ENCODE measurements at places on chromosomes 11 and 22. TPM values are rescaled to one million over a fixed set of nuclear protein-coding genes. Genes with fewer than 3 reads are reported as not detected.
A peak's percentile ranks its signal among the peaks of the same experiment; 100 is the strongest.

- H3K4me1 ChIP-seq = peaks cover 8% of the 10 kb centered on the region
- DNase-seq = no peak
- no peaks in the 10 kb centered on the region for H3K36me3 ChIP-seq
- no peak overlapping the region for H3K27ac ChIP-seq
These were observed 79.5 kb upstream of the ZBED5 start for GRCh38 chr11:10937385-10937771.

Gene OR8B4
- not detected for total RNA-seq

GRCh38 chr11:78223320-78223954 is 34.7 kb downstream of the USP35 start:
- no peaks in the 10 kb centered on the region for H3K27me3 ChIP-seq
- H3K4me3 ChIP-seq = no peak overlapping the region
- no peak overlapping the region for H3K27ac ChIP-seq
- DNase-seq = no peak
- peaks cover 15% of the 10 kb centered on the region for H3K4me1 ChIP-seq
- no peaks in the 10 kb centered on the region for H3K36me3 ChIP-seq

- no peaks in the 10 kb centered on the region for H3K36me3 ChIP-seq
- no peak overlapping the region for H3K4me3 ChIP-seq
- H3K27me3 ChIP-seq = peaks cover 11% of the 10 kb centered on the region
- H3K27ac ChIP-seq = no peak overlapping the region
These were observed 2.9 kb upstream of the SGSM1 start for GRCh38 chr22:24803064-24803542.

Gene CRYBA4
- total RNA-seq = not detected

DNA sequence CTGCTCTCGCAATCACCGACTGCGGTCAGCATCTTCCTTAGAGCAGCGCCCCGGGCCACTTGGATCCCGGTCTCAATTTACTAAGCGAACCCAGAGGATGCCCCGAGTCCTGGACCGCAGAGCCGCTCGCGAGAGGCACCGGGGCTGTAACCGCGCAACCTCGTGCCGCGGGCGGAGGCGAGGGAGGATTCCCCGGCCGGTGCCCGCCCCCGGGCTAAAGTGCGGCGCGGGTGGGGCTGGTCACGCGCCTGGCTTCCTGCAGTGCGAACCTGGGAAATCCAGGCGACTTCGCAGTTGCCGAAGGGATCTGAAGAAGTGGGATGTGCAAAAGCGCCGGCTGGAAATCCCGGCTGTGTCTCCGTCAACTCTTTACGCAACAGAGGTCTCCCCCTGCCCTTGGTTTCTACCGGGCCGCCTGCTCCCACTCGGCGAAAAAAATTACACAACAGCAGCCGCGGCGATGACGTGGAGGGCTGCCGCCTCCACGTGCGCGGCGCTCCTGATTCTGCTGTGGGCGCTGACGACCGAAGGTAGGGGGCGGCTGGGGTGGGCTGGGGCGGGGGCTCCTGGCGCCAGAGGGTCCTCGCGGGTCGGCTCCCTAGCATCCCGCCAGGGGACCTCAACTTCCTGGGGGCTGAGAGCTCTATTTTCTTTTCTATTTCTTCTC is at the start of gene NCR3LG1:
Gene NCR3LG1, plus strand, starts transcription at position 291 of the 667 bp plus-strand sequence. Its CDS starts 170 bp downstream, at position 461.
- peak; percentile 80 for DNase-seq
- no peaks in the 10 kb centered on the region for H3K36me3 ChIP-seq
- peaks cover 28% of the 10 kb centered on the region for H3K4me1 ChIP-seq

DNA sequence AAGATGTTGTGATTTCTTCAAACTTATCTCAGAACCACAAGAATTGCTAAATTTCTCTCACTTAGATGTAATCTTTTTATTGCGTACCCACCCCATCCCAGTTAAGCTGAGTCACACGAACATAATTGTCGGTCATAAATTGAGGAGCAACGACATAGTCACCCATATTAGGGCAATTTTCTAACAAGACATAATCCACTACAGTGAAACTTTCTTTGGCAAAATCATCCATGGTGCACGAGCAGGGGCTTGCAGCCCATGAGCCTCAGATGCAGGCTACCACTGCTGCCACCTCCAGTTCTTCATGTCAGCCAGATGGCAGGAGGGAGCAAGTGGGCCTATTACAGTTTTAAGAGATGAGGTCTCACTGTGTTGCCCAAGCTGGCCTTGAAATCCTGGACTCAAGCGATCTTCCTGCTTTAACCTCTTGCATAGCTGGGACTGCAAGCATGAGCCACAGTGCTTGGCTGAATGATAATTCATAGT is 70.3 kb upstream of the GRK2 start:
- no peak overlapping the region for H3K4me3 ChIP-seq
- H3K27me3 ChIP-seq = no peaks in the 10 kb centered on the region
- DNase-seq = no peak
- no peak overlapping the region for H3K27ac ChIP-seq
- H3K36me3 ChIP-seq = no peaks in the 10 kb centered on the region

DNA sequence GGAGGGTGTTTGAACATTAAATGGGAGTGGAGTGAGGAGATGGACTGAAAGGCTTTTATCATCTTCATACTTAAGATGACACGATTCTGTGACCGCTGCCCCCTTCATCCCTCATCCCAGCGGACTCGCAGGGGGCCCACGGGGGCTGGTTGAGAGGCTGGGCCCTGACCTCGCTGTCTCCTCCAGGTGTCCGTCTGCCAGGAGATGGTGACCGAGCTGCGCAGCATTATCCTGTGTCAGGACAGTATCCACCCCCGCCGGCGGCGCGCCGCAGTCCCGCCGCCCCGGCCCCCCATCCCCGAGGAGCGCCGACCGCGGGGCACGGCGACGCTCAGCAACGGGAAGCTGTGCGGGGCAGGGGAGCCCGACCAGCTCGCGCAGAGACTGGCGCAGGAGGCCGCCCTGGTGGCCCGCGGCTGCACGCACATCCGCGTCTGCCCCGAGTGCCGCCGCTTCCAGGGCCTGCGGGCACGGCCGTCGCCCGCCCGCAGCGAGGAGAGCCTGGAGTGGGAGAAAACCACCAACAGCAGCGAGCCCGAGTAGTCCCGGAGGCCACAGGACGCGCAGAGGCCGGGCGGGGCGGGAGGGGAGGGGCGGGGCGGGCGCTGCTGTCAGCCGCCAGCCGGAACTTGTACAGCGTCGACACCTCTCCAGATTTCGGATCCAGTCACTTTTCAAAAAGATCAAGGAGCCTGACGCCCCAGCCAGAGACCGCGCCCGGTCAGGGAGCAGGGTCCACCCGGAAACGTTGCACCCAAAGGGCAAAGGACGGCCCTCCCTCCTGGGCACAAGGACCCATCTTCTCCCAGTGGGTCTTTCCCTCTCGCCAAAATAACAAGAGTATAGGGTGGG is 38.0 kb upstream of the TBCEL start:
- DNase-seq = peak; percentile 48
- peak overlapping the region; percentile 74 for H3K27ac ChIP-seq
- H3K4me3 ChIP-seq = peak overlapping the region; percentile 84

GRCh38 chr11:9681583-9682372 is 17.9 kb downstream of the SWAP70 start:
- no peaks in the 10 kb centered on the region for H3K4me1 ChIP-seq
- no peaks in the 10 kb centered on the region for H3K36me3 ChIP-seq
- no peak overlapping the region for H3K27ac ChIP-seq
- no peak for DNase-seq
- H3K27me3 ChIP-seq = no peaks in the 10 kb centered on the region

Gene CLDN5
- total RNA-seq = not detected

Gene NPAS4
- not detected for total RNA-seq

Gene TNNI2
- total RNA-seq = not detected

- H3K4me3 ChIP-seq = no peak overlapping the region
- peaks cover 4% of the 10 kb centered on the region for H3K27me3 ChIP-seq
- no peaks in the 10 kb centered on the region for H3K36me3 ChIP-seq
- no peak overlapping the region for H3K27ac ChIP-seq
- H3K4me1 ChIP-seq = no peaks in the 10 kb centered on the region
These were observed 154.2 kb downstream of the MPPED1 start for GRCh38 chr22:43566021-43566420.

DNA sequence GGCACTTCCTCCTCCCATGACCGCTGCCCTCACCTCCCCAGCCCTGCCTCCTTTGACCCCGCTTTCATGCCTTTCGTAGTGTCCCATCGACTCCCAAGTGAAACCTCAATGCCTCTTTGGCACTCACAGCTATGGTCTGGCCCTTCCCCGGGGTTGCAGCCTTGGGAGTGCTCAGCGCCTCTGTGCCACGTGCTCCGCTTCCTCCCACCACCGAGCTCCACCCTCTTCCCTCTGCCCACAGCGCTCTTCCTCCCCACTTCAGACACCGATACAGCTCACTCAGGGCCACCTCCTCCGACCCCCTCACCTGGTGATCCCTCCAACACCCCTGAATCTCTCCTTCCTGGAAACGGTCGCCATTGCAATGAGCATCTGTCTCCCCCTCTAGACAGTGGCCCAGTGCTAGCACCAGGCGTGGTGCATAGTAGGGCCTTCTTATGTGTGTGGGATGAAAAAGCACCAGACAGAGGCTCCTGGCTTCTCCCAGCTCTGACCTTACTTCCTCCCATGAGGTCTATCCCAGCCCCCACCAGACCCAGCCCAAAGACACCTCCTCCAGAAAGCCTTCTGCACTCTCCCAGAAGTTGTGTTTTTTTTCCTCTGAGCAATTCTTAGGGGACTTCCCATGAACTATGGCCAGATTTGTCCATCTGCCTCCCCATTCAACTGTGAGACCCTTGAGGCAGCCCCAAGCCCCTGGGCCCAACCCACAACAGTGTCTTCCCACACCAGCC is 16.4 kb upstream of the SCGB1A1 start:
- no peaks in the 10 kb centered on the region for H3K36me3 ChIP-seq
- DNase-seq = peak; percentile 42
- peak overlapping the region; percentile 77 for H3K4me3 ChIP-seq
- H3K27me3 ChIP-seq = no peaks in the 10 kb centered on the region

DNA sequence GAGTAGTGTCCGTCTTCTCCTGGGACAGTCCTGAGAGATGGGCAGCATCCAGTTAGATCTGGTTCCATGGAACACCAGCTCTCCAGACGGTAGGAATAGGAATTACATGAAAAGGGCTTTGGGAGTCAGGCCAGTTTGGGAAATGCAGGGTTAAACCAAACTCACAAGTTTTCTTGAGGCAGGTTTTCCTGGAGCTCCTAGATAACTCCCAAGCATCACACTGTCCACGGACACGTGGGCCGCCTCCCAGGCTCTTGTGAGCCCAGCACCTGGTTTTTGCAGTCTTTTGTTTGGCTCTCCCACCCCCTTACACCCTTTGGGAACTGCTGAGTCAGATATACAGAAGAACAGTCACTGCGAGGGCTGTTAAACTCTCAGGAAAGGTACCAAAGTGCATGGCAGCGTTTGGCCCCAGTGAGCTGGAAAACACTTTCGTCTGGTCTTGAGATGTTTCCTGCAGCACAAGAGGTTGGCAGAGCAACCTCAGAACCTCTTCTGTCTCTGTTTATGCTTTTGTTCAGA is 90.0 kb downstream of the BCR start:
- H3K4me1 ChIP-seq = no peaks in the 10 kb centered on the region
- H3K4me3 ChIP-seq = no peak overlapping the region
- H3K36me3 ChIP-seq = peaks cover 70% of the 10 kb centered on the region
- H3K27me3 ChIP-seq = no peaks in the 10 kb centered on the region
- no peak for DNase-seq

- H3K4me3 ChIP-seq = no peak overlapping the region
- H3K4me1 ChIP-seq = no peaks in the 10 kb centered on the region
- peak; percentile 34 for DNase-seq
- no peak overlapping the region for H3K27ac ChIP-seq
- H3K36me3 ChIP-seq = no peaks in the 10 kb centered on the region
- no peaks in the 10 kb centered on the region for H3K27me3 ChIP-seq
These were observed 1086.8 kb downstream of the BRD1 start for GRCh38 chr22:48740731-48741405.

Gene RIBC2
- not detected for total RNA-seq

Gene MS4A4E
- not detected for total RNA-seq

DNA sequence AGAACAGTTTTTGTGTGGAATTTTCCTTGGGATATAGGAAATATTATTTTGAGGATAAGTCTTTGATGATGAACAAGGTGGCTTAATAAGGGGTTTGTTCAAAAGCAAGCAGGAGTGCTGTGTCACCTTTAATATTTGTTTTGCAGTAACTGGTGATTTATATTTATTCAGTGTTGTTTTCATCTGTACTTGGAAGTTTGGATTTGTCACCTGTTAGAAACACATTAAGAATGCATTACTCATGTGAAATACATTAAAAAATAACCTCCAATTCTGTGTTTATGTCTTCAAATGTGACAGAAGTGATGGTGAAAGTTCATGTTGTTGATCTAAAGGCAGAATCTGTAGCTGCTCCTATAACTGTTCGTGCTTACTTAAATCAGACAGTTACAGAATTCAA is 70.5 kb downstream of the DKK3 start:
- DNase-seq = no peak
- no peaks in the 10 kb centered on the region for H3K27me3 ChIP-seq
- no peak overlapping the region for H3K27ac ChIP-seq
- H3K4me3 ChIP-seq = no peak overlapping the region

DNA sequence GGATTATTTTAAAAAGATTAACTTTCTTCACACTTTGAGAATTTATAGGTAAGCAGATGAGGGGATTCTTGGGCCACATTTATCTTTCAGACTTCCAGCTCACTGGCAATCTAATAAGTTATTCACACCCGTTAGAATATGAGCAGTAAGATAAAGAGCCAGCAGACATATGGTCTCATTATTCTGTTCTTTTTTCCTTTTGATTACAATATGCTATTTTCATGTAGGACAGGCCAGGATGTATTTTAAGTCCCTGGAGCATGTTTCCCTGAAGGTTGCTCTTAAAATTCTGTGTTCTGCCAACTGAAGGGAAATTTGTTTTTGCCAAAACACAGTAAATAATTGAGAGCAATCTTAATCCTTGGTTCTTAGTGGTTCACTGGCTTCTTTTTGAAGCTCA is 22.2 kb downstream of the PDHX start:
- H3K36me3 ChIP-seq = peaks cover 7% of the 10 kb centered on the region
- no peaks in the 10 kb centered on the region for H3K27me3 ChIP-seq
- peaks cover 36% of the 10 kb centered on the region for H3K4me1 ChIP-seq
- H3K27ac ChIP-seq = no peak overlapping the region
- H3K4me3 ChIP-seq = no peak overlapping the region

DNA sequence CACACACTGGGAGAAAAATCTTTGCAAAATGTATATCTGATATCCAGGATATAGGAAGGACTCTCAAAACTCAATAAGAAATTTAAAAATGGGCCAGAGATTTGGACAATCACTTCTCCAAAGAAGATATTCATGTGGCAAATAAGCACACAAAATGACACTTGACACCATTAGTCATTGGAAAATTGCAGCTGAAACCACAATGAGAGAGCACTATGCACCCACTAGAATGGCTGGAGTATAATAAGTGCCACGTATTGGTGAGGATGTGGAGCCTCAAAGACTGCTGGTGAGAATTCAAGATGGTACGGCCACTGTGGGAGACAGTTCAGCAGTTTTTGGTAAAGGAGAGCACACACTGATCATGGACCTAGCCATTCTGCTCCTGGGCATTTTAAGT is 12.8 kb upstream of the OSBPL5 start:
- H3K36me3 ChIP-seq = peaks cover 19% of the 10 kb centered on the region
- H3K4me3 ChIP-seq = no peak overlapping the region
- peaks cover 9% of the 10 kb centered on the region for H3K27me3 ChIP-seq
- no peak for DNase-seq

Gene OR10D3
- not detected for total RNA-seq

DNA sequence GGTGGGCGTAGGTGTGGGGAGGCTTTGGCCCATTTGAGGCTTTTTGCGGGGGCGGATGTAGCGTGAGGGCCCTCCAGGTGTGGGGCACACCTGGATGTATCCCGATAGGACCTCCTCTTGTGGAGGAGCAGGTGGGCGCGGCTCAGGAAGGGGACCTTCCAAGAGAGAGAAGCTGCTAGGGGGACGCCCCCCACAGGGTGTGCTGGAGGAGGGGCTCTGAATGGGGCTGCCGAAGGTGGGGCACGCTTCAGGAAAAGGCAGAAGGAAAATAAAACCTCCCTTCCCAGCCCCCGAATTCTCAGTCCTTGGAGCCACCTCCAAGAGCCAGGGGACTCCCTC is 621 bp downstream of the SGSM1 start:
- H3K4me3 ChIP-seq = peak overlapping the region; percentile 61
- H3K4me1 ChIP-seq = peaks cover 7% of the 10 kb centered on the region
- no peak for DNase-seq

Data from naive thymus-derived CD8-positive, alpha-beta T cell (primary cell).